Breast epithelium (tissue), 4 donors: ENCODE measurements at places on chromosomes 6 and 20. TPM values are rescaled to one million over a fixed set of nuclear protein-coding genes. Genes with fewer than 3 reads are reported as not detected.

Gene ENPP3
- 1.8 TPM for total RNA-seq

Gene MAP3K5
- 33.2 TPM for total RNA-seq

Gene VNN1
- total RNA-seq, result 8.6 TPM

GRCh38 chr6:116064666-116065065 lies 4.0 kb upstream of the FRK start:
- no peaks in the 10 kb centered on the region for H3K36me3 ChIP-seq
- no peaks in the 10 kb centered on the region for H3K27me3 ChIP-seq

GRCh38 chr6:138036111-138036510 lies 71.1 kb downstream of the PERP start:
- DNase-seq, result no peak
- H3K27ac ChIP-seq, result no peak overlapping the region
- H3K4me3 ChIP-seq, result no peak overlapping the region
- no peaks in the 10 kb centered on the region for H3K27me3 ChIP-seq
- H3K4me1 ChIP-seq, result no peaks in the 10 kb centered on the region

- H3K27ac ChIP-seq, result no peak overlapping the region
- DNase-seq, result no peak
- no peaks in the 10 kb centered on the region for H3K27me3 ChIP-seq
- H3K4me3 ChIP-seq, result no peak overlapping the region
- H3K36me3 ChIP-seq, result no peaks in the 10 kb centered on the region
Observed at GRCh38 chr6:9783567-9783966, 631.3 kb downstream of the TFAP2A start.

- no peaks in the 10 kb centered on the region for H3K36me3 ChIP-seq
- H3K4me1 ChIP-seq, result no peaks in the 10 kb centered on the region
- no peak overlapping the region for H3K27ac ChIP-seq
- DNase-seq, result no peak
- no peaks in the 10 kb centered on the region for H3K27me3 ChIP-seq
Observed at GRCh38 chr6:3690506-3690905, 61.0 kb downstream of the PXDC1 start.

- no peaks in the 10 kb centered on the region for H3K36me3 ChIP-seq
- no peak overlapping the region for H3K27ac ChIP-seq
- no peaks in the 10 kb centered on the region for H3K27me3 ChIP-seq
- DNase-seq, result no peak
- no peak overlapping the region for H3K4me3 ChIP-seq
- H3K4me1 ChIP-seq, result no peaks in the 10 kb centered on the region
Observed at GRCh38 chr20:25532015-25532751, 53.1 kb downstream of the NINL start.
